ENCODE measurements at places on chromosomes 7 and 10.

GRCh38 chr10:128474571-128474970 is 348.3 kb upstream of the MKI67 start:
- no peak for DNase-seq

- DNase-seq, result no peak
Observed at GRCh38 chr7:46975493-46975892, 606.4 kb downstream of the TNS3 start.

DNA sequence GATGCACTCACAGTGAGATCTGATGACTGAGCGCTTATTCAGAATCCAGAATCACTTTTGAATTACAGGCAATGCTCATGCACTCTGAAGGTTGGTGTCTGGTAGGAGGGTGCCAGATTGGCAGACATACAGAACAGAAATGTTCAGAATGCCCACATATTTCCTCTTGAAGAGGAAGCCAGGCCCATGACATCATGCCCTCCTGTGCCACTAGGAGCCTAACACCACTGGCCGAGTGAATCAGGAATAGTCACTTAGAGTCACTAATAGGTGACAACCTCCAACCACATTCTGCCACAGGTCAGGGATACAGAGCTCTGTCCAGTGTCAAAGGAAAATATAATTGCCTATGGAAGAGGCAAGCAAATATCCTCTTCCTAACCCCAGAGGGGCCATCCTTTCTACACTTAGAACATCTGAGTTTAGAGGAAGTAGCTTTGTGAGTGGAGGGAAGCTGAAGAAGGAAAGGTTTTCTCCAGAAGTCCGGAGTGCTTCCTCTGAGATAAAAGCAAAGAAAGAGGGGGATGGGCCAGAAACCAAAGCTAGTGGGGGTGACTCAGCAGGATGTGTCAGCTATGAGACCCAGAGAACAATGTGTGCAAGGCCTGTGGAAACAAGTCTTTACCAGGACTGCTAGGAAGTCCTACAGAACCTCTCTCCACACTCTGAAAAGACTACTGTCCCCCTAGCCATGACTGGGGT is 838.8 kb downstream of the GRID1 start:
- DNase-seq, result no peak

- no peak for DNase-seq
Observed at GRCh38 chr10:101675115-101675514, 19.9 kb downstream of the FBXW4 start.

GRCh38 chr10:83343676-83344075 is 795.6 kb upstream of the GHITM start:
- no peak for DNase-seq

DNA sequence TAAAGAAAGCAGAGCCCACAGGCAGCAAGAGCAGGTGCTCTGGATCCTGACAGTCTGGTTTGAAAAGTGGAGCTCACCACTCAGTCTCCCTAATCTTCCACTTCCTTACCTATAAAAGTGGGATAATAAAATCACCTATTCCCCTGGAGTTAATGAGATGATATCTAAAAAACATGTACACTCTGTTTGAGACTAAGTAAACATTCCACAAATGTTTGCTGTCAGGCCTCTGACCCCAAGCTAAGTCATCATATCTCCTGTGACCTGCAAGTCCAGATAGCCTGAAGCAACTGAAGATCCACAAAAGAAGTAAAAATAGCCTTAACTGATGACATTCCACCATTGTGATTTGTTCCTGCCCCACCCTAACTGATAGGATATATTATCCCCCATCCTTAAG is 1324.5 kb downstream of the XPNPEP1 start:
- no peak for DNase-seq

DNA sequence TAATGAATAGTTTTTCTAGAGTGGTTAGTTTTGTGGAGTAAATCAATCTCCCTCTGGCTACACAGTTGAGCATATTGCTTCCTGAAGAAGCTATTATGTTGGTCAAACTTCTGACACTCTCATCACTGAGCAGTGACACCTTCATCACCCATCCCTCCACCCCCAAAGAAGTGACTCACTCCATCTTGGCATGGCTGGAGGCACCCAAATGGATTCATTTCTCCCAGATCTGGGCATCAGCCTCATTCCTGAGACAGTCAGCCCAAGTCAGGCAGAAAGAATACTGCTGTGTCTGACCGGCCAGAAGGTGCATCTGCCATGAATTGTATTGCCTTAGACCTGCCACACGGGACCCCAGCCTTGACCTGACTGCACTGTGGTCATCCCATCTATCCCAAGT is 117.0 kb upstream of the HABP2 start:
- no peak for DNase-seq

- no peak for DNase-seq
Observed at GRCh38 chr7:139699640-139700504, 77.9 kb downstream of the HIPK2 start.

- no peak for DNase-seq
Observed at GRCh38 chr10:103232772-103233488, 12.8 kb upstream of the RPEL1 start.

DNA sequence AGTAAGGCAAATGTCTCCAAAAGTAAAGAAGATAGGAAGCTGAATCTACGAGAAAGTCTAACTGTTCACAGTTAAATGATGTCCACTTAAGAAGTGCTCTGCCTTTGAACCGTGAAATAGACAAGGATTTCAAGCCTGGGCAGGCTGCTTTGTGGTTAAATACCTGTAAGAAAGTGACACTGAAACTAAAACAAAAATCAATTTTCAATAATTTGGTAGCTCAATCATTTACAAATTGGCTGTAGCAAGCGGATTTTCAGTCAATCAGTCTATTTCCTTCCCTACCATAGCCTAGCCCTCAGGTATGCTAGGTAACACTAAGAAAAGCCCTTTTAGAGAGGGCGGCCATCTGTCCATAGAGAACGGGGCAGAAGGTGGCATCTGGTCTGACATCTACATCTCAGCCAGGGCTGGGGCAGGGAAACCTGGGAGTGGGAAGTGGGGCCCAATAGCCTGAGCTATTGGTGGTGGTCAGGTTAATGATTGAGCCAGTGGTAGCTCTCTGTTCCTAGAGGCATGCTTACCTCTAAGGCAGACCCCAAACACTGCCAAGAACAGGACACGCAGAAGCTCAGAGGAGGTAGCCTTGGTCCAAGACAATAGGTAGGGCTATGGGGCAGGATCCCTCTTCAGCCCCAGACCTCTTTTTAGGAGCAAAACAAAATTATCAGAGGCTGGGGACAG is 223.2 kb downstream of the CCSER2 start:
- DNase-seq, result no peak

GRCh38 chr7:17681965-17682364 is 258.3 kb downstream of the SNX13 start:
- no peak for DNase-seq

DNA sequence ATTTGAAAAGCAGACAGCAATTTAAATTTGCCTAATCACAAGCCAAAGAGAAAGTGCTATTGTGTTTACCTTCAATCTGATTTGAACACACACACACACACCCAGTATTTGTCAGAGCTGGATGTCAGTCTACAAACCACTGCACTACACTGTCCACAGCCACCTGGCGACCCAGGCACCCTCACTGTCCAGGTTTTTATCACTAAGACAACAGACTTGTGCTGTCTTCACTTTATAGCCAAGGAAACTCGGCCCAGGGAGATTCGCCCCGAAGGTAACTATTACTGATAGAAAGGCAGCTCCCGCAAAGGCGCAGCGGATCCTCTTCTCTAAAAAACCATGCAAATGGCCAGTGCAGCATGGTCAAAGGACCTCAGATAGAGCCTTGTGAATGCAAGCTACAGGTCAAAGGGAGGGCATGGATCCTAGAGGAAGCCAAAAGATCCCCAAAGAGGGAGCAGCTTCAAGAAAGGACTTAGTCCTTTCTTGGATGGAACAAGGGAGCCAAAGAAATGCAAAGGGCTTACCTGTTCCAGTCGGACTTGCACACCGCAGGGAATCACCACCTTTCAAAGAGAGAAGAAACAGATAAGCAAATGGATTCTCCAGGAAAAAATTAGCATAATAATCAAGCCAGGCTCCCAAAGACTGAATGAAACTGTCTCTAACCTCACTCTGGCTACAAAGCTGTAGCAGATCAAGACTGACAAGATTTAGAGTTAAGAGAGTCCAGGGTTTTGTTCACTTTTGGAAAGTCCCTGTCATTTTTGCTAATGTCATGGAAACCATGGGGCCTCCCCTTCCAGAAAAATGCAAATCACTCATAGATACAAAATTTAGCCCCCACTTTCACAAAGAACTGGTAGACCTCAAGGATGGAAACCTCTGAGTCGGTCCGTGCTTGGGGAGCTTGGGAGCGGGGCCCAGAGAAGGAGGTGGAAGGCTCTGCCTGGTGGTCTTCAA is 101.1 kb downstream of the TNS3 start:
- no peak for DNase-seq

- no peak for DNase-seq
Observed at GRCh38 chr10:48548531-48549135, 56.2 kb downstream of the ARHGAP22 start.

DNA sequence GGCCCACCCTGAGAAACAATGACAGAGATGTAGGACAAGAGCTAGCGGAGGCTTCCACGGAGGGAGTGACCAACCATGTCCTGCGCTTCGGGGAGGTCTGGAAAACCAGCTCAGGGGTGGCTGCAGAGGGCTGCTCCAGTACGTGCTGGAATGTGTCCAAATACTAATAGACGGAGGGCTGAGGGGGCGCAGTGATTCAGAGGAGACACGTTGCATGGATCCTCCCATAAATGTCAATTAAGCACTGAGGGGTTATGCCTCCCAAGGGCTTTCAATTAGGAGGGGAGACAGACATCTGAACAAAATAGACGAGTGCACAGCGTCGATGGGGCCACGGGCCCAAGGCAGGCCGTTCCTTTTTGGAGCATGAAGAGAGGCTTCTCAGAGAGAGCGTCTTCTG is 51.0 kb upstream of the NPS start:
- DNase-seq, result no peak

DNA sequence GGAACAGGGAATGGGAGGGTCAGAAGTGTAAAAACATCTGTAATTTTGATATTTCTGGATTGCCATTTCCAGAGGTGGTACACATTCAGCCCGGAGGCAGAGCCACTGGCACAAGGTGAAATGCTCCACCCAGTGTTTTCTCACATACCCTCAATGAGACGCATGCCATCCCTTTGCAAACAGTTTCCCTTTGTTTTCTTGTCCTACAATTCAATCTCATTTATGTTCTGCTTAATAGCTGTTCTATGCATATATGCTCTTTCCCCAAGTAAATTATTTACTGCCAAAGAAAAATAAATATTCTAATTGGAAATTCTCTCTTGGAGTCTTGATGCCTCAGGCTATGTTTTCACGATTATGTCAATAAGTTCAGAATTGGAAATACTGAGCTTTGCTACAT is 369.7 kb upstream of the AKR1E2 start:
- DNase-seq, result no peak

DNA sequence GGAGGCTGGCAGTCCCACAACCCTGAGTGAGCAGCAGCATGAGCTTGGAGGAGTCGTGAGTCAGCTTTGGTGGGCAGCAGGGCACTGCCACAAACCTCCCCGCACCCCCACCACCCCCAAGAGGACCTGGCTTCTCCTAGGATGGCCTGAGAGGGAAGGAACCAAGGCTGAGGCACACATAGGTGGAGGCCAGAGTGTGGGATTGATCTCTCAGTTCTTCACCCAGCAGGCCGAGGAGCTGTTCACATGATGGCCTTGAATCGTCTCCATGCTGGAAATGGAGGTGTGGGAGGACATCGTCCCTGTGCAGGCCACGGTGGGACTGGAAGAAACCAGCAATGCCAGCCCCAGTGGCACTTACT is 17.4 kb upstream of the GDF10 start:
- no peak for DNase-seq

- no peak for DNase-seq
Observed at GRCh38 chr10:29174389-29174788, 114.5 kb upstream of the LYZL1 start.

DNA sequence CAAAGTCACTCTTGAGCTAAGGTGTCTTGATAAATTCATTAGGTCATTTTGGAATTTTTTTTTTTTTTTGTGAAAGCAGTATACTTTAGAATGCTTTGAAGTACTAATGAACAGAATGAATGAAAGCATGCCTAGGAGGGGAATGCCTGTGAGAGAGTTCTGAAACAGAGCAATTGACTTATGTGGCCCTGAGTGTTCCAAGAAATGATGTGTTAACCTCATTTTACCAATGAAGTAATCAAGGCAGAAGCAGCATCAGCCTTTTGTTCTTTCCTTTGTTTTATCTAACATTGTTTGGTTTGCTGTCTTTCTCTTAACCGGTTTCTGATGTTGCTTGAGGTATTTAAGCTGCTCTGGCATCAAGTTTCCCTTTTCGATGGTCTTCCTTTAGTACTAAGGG is 154.6 kb upstream of the HGF start:
- DNase-seq, result no peak

- no peak for DNase-seq
Observed at GRCh38 chr7:70456719-70457118, 675.2 kb upstream of the GALNT17 start.

GRCh38 chr10:124675261-124675660 is 68.9 kb downstream of the FAM53B start:
- DNase-seq, result no peak

- DNase-seq, result no peak
Observed at GRCh38 chr10:110643035-110643652, 992 bp upstream of the RBM20 start.

DNA sequence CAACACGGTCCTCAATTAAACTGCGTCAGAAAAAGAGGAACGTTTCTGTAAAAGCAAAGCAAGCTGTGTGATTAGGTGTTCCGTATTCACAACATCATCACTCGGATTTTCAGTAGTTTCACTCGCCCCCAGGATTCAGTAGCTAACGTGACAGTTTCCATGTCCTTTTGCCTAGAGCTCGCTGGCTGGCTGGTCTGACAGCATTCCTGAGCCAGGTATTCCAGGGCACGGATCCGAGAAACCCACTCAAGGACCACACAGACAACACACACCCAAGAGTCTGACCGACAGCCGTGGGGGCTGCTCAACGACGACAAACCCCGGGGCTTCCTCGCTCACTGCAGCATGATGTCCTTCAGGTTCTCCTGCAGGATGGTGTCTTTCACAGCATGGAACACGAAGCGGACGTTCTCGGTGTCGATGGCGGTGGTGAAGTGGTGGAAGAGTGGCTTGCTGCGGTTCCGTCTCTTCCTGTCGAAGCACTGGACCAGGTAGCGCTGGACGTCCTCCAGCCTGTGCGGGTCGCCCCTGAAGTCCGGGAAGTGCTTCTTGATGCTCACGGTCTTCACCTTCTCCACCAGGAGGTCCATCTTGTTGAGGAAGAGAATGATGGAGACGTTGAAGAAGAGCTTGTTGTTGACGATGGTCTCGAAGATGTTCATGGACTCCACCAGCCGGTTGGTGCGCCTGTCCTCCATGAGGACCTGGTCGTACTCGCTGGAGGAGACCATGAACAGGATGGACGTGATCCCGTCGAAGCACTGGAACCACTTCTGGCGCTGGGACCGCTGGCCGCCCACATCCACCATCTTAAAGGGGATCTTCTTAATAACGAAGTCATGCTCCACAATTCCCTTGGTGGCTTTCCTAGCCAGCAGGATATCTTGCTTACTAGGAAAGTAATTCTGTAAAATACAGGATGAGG is 43.1 kb downstream of the AMZ1 start:
- no peak for DNase-seq
